ENCODE measurements at places on chromosomes 4 and X.

GRCh38 chr4:69078852-69079251 is 17.4 kb upstream of the UGT2B7 start:
- DNase-seq: no peak

DNA sequence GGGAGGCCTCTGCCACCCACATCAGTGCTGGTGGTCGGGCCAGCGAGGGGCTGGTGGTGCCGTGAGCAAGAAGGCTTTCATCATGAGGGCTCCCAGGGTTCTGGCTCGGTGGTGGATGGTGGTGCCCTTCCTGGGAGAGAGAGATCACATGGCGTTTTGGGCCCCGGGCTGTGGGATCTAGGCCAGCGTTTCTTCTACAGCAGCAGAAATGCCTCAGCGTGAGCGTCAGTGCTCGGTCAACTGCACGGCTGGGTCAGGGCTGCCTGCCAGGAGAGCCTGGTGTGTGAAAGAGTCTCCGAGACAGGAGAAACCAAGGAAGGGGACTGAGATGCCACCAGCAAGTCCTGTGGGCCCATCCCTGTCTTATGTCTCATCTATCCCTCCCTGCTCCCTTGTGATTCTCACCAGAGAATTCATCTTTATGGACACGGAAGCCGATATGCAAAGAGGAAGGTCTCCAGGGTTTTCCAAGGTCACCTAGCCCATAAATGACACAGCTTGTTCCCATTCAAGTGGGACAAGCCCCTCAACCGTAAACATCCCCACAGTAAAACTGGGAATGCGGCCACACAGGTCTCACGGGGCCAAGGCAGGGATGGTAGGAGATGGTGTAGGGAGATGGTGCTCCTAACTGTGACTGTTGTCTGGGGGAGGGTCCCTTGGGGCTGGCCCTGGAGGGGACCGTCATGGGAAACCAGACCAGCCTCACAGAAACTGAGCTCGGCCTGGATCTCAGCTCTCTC is 99.2 kb downstream of the SORCS2 start:
- DNase-seq: no peak

GRCh38 chr4:86973668-86974067 is 38.9 kb downstream of the AFF1 start:
- DNase-seq: no peak

- no peak for DNase-seq
Observed at GRCh38 chrX:151384807-151385206, 12.2 kb upstream of the VMA21 start.

- no peak for DNase-seq
Observed at GRCh38 chr4:6534618-6535328, 40.2 kb upstream of the MAN2B2 start.

- peak; percentile 52 for DNase-seq
Observed at GRCh38 chrX:119698845-119699244, 5.9 kb upstream of the SEPTIN6 start.

- no peak for DNase-seq
Observed at GRCh38 chr4:39456946-39457763, 1.6 kb downstream of the RPL9 start.

DNA sequence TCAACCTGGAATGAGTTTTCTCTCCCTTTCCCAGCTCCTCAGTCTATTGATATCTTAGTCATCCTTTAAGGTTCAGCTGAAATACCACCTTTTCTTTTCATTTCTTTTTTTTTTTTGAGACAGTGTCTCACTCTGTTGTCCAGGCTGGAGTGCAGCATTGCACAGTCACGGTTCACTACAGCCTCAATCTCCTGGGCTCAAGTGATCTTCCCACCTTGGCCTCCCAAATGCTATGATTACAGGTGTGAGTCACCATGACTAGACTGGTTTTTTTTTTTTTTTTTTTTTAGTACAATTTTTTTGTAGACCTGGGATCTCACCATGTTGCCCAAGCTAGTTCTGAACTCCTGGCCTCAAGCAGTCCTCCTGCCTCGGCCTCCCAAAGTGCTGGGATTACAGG is 28.9 kb downstream of the AFF1 start:
- DNase-seq: peak; percentile 73

DNA sequence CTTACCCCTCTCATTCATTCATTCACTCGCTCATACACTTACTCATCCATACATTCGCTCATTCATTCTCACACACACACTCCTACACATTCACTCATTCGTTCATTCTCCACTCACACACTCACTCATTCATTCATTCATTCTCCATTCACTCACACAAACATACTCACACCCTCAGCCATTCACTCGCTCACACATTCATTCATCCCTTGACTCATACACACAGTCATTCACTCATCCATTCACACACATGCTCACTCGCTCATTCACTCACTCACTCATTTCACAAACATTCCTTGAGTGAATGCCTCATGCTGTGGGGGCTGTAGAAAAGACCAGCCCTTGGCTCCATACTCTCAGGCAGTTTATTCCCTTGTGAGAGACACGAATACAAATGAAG is 151.1 kb upstream of the MAMLD1 start:
- peak; percentile 59 for DNase-seq

- no peak for DNase-seq
Observed at GRCh38 chr4:48470137-48470536, 13.0 kb upstream of the SLC10A4 start.

DNA sequence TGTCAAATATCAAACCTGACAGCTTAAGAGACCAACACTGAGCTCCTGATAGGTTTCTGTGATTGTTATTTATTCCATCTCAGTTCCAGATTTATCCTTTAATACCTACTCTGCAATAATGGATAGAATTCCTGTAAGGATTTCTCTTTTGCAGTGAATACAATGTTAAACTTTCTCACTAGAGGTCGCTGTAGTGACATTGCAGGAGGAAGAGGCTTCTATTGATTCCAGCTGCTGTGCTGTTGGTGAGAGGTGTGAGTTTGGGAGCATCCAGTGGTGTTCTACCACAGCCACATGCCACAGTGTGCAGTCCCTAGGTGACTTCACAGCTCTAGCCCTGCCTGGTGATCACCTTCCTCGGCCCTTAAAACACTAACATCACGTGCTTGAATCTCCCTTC is 34.6 kb upstream of the DCAF8L2 start:
- peak; percentile 48 for DNase-seq

- no peak for DNase-seq
Observed at GRCh38 chrX:118530219-118530911, 34.8 kb downstream of the DOCK11 start.

DNA sequence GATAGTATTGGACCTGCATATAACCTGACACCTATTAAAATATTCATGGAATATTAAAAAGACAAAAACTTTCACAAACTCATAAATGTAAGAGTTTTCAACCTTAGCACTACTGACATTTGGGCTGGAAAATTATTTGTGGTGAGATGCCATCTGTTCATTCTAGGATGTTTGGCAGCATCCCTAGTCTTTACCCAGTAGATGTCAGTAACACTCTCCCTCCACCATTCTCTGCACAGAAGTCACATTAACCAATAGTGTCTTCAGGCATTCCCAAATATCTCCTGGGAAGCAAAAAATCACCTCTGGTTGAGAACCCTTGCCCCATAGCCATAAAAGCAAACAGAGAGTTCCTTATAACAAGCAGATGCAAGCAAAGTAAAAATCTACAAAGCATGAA is 41.4 kb upstream of the NDST4 start:
- peak; percentile 4 for DNase-seq

- no peak for DNase-seq
Observed at GRCh38 chrX:70434914-70435586, 9.6 kb upstream of the DLG3 start.

- no peak for DNase-seq
Observed at GRCh38 chrX:10526451-10526850, 93.9 kb downstream of the MID1 start.

DNA sequence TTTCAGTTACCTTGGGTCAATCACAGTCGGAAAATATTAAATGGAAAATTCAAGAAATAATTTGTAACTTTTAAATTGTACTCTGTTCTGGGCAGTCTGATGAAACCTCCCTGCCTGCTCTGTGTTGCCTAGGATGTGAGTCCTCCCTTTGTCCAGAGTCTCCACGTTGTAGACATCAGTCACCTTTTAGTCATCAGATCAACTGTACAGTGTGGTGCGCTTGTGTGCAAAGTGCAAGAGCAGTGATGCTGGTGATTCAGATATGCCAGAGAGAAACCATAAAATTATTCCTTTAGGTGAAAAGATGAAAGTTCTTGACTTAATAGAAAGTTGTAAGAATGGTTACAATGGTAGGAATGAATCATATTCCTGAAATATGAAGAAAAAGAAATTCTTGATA is 1.4 kb downstream of the SPATA4 start:
- peak; percentile 94 for DNase-seq

DNA sequence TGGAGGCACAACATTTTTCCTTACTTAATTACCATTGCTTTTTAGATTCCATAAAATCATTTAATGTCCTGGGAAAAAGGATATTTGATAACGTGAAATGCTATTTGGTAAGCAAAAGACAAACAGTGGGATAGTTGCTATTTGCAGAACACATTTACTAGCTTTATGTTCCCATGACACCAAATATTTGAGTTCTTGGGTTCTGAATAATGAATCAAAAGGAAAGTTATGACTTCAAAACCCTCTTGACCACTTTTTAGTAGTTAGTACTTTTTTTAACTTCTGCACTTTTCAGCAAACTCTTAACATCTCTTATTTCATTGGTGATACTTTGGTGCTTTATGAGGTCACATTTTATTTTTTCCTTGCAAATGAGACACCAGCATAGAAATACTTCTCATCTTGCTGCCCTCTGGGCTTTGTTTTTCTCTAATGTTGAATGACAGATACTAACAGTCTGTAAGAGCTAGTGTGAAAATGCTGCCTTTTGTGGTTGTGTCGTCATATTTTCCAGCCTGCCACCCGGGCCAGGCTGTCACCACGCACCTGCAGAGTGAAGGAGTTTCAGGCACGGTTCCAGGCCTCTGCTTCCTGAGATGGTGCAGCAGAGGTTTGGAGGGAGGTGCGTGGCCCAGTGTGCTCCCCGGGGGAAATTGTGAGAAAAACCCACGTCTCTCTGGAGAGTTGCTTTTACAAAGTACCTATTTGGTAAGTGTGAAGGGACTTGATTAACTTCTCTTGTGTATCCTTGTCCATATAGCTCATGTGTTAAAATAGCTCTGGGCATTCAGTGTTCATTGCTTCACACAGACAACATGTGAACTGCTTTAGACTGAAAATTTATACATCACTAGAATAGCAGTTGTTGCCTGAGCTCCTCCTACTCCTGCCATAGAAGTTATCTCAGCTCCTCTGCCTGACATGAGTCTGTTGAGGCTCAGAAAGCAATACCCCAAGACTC is 34.7 kb downstream of the MSL3 start:
- no peak for DNase-seq

DNA sequence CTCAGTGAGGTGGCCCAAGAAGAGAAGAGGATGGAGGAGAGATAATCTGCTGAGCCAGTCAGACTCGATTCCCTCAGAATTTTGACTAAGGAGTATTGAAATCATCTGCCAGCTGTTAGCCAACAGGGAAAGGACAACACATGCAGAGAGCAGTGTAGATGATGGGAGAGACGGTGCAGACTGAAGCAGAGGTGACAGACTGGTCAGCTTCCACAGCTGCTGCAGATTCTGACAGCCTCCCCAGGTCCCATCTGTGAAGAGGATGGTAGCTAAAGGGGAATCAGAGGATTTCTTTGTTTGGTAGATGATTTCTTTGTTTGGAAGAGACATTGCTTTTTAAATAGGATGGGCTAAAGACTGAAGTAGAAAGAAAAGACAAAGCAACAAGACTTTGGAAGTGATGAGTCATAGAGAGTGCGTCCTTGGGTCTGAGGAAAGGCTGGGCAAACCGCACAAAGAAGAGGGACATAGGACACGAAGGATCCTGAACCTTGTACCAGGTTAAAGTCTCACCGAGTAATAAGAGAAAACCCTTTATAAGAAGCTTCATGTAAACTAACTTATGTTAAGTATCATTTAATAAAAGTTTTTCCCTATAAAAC is 27.6 kb downstream of the INTU start:
- no peak for DNase-seq

DNA sequence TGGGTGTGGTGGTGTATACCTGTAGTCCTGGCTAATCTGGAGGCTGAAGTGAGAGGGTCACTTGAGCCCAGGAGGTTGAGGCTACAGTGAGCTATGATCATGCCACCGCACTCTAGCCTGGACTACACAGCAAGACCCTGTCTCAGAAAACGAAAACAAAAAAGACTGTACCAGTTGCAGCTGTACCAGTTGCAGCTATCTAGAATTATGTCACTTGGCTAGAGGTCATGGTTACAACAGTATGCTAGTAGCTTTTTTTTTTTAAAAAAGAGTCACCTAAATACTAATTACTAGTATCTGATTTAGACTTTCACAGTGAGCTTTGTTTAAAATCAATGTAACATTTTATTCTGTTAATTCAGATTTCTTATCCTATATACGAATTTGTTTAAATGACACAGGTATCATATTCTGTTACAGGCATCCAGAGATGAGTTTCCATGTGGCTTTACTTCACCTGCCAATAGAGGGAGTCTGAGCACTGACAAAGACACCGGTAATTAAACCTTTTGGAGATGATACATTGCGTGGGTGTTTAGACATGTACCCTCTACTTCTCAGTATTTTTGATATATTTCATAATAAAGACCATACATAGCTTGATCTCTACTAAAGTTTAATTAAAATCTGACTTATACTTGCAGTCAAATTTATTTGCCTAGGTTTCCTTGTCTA is 100.2 kb upstream of the IL13RA1 start:
- peak; percentile 50 for DNase-seq

DNA sequence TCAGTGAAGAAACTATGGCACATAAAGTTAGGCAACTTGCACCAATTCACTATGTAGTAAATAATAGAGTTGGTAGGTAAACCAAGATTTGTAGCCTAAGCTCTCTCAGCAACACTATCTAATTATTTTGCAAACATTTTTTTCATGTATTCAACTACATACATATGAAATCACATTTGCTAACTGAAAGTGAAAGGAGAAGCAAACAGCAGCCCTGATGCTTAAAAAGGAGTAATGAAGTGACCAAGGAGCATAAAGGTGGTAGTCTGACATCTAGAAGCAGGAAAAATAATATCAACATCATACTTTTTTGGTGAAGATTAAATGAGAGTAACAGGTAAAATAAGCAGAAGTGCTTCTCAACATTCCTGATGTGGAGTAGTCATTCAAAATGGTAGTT is 603.7 kb downstream of the GRXCR1 start:
- DNase-seq: no peak

DNA sequence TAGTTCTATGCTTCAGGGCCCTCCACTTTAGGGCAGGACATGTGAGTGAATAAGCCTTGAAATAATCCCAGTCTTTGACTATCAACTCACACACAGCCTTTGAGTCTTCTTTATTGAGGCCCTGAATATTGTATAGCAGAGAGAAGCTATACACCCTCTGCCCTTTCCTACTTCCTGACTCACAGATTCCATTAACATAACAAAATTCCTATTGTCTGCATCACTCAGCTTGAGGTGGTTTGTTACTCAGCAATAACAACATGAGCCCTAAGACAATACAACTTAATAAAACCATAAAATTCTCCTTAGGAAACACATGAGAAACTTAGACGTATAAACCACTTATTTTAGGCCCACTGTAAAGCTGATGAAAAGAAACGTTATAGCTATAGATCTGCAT is 680.3 kb upstream of the DIAPH2 start:
- DNase-seq: peak; percentile 76

GRCh38 chr4:52701207-52701606 is 42.1 kb upstream of the USP46 start:
- DNase-seq: no peak

Measured in epithelial cell of esophagus (primary cell).